Neuronal stem cell (in vitro differentiated cells): ENCODE measurements at places on chromosomes 6 and 20.

DNA sequence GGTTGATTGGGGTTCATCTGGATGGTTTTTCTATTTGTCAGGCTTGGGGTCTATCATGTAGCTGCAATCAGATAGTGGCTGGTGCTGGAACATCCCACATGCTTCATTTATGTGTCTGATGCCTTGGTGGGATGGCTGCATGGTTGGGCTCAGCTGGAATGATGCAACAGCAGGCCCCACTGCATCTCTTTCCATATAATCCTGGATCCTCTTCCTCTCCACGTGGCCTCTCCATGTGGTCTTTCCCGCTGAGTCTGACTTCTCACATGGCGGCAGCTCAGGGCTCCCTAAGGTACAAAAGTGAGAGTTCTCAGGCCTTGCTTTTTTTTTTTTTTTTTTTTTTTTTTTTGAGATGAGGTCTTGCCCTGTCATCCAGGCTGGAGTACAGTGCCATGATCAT, 65.0 kb upstream of the SUPT3H start:
- DNase-seq = no peak
- H3K4me1 ChIP-seq = peaks cover 8% of the 10 kb centered on the region
- no peaks in the 10 kb centered on the region for H3K36me3 ChIP-seq
- H3K4me3 ChIP-seq = no peak overlapping the region
- no peaks in the 10 kb centered on the region for H3K27me3 ChIP-seq
- no peak overlapping the region for H3K27ac ChIP-seq

DNA sequence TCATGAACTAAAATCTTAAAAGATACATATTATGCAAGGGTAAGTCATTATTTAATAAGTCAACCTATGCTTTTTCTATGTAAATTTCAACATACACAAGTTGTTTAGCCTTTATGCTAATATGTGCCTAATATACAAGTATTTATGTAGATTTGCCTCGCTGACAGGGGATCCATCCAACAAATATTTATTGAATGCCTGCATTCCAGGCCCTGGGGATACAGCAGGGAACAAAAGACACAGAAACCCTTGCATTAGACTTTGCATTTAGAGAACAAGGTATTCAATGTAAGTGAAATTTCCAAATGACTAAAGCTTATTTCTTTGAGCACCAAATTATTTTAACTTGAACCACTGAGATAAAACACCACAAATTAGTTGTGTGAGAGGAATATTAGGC, 19.1 kb downstream of the SERINC1 start:
- H3K4me3 ChIP-seq = no peak overlapping the region
- H3K36me3 ChIP-seq = peaks cover 100% of the 10 kb centered on the region
- no peaks in the 10 kb centered on the region for H3K4me1 ChIP-seq
- DNase-seq = no peak
- H3K27me3 ChIP-seq = no peaks in the 10 kb centered on the region

- no peaks in the 10 kb centered on the region for H3K36me3 ChIP-seq
- H3K27ac ChIP-seq = no peak within 1 kb of the TSS
- DNase-seq = no peak
- no peaks in the 10 kb centered on the region for H3K27me3 ChIP-seq
- no peak within 1 kb of the TSS for H3K4me3 ChIP-seq
These were observed at the start of gene HDGFL1 for GRCh38 chr6:22569281-22570184. Gene HDGFL1 (plus strand): TSS chr6:22569566. CDS start chr6:22569576, 10 bp downstream.

DNA sequence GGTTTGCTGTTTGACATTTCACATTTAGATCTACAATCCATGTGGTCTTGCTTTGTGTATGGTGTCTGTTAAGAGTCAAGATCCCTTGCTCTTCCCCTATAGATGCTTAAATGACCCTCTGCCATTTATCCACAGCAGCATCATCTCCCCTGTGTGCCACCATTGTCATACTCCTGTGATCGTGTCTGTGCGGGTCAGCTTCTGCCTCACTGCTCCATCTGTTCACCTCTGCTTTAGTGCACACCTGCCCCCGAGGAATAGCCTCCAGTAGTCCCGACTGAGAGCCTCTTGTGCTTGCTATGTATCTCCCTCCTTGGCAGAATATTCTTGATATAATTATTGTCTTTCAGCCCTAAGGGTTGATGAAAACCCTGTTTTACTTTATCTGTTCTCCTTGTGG, 551.2 kb downstream of the CDH26 start:
- no peaks in the 10 kb centered on the region for H3K27me3 ChIP-seq
- H3K4me1 ChIP-seq = peaks cover 6% of the 10 kb centered on the region
- DNase-seq = no peak
- no peaks in the 10 kb centered on the region for H3K36me3 ChIP-seq
- H3K27ac ChIP-seq = no peak overlapping the region
- H3K4me3 ChIP-seq = no peak overlapping the region

- H3K36me3 ChIP-seq = no peaks in the 10 kb centered on the region
- no peak for DNase-seq
- no peak overlapping the region for H3K27ac ChIP-seq
- H3K27me3 ChIP-seq = no peaks in the 10 kb centered on the region
- H3K4me1 ChIP-seq = peaks cover 2% of the 10 kb centered on the region
These were observed 284.6 kb upstream of the ZFP64 start for GRCh38 chr20:52476074-52476750.
